Memory B cell (primary cell): ENCODE measurements at places on chromosomes 7 and 10.

DNA sequence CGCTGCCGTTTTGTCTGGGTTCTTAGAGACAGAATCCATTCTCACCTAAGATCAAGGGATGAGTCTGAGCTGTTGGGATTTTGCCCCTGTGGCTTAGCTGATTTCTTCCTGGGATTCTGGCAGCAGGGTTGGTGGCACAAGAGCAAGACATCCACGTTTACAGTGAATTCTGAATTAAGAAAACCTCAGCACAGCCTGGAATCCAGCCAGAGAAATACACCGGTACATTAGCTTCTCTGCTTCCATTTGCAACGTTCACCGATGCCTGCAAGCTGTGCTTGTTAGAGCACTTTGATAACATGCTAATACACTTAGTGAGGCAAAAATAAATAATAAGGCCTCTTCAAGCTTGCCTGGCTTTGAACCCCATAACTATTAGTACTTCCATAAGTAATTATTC is 569.8 kb downstream of the CALN1 start:
- DNase-seq: no peak

DNA sequence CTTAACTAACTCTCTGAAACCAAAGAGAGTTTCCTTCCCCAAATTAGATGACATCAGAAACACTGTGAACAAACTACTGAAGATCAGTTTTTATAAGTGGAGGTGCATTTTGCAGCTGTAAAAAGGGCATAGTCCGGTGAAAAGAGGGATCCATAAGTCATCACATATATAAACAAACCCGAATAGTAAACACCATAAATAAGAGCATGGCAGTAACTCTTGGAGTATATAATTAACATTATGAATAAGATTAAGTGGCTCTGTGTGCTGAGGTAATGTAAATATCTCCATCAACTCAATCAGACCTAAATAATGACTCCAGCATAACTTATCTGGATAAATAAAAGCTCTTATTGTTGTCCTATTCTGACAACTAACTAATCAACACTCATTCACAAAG is 43.0 kb upstream of the SHTN1 start:
- DNase-seq: no peak

- DNase-seq: no peak
These were observed 55.8 kb upstream of the NANOS1 start for GRCh38 chr10:118973744-118974143.

DNA sequence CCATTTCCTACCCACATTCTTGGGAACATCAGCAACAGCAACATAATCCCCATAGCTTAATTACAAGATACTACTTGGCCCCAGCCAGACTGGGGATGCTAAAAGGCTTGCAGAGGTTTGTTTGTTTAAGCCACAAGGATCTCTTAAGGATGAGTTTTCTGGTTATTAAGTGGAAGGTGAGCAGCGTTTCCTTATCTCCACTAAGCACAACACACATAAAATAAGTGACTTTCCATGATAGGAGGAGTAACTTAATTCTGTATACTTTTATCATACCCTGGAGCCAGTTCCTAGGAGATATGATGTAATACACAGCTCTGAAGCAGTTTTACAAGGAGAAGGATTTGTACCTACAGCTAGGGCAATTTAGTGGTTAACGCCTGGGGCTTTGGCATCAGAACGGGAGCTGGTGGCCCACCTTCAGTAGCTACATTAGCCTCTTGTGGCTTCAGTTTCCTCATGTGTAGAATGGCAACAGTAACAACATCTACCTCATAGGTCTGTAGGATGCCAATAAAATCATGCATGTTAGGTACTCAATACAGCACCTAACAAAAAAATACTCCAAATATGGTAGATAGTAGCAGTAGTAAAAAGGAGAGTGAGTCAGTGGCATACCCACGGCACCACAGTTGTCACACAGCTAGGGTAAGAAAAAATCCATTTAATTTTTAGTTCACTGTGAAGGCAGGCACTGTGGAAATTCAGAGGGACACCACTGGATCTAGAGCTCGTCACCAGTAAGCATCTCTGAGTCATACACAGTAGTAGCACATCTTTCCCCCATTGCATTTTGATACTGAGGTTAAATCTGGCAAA is 55.2 kb downstream of the DOCK4 start:
- no peak for DNase-seq

- no peak for DNase-seq
These were observed 89.8 kb downstream of the GNAI1 start for GRCh38 chr7:80224415-80224814.
